ENCODE measurements at places on chromosomes 16 and 17.

GRCh38 chr16:67246756-67247191 is 507 bp downstream of the FHOD1 start:
- no peak for DNase-seq

DNA sequence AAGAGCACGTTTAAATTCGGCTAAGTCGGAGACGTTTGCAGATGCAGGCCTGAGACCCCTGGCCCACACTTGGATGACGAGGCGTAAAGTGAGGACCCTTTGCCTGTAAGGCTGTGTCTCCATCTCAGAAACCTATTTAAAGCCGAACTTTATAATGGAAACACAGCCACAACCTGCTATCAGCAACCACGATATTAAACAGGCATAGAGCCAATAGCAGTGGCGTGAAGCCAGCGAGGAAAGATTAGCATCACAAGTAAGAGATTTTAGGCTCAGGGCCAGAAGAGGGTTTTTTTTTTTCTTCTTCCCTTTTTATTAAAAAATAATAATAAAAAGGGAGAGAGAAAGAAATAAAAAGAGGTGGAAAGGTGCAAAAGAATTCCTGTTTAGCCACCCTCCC is 111.3 kb upstream of the NOL11 start:
- no peak for DNase-seq

GRCh38 chr16:57966986-57967385 is 3.9 kb downstream of the CNGB1 start:
- no peak for DNase-seq

- no peak for DNase-seq
Measured at GRCh38 chr17:43814714-43815113, 18.2 kb downstream of the MPP3 start.

GRCh38 chr17:13531721-13532120 is 70.0 kb downstream of the HS3ST3A1 start:
- DNase-seq = no peak

GRCh38 chr16:17780181-17780580 is 309.4 kb upstream of the XYLT1 start:
- no peak for DNase-seq

- no peak for DNase-seq
Measured at GRCh38 chr16:72464597-72465368, 292.8 kb upstream of the PMFBP1 start.

DNA sequence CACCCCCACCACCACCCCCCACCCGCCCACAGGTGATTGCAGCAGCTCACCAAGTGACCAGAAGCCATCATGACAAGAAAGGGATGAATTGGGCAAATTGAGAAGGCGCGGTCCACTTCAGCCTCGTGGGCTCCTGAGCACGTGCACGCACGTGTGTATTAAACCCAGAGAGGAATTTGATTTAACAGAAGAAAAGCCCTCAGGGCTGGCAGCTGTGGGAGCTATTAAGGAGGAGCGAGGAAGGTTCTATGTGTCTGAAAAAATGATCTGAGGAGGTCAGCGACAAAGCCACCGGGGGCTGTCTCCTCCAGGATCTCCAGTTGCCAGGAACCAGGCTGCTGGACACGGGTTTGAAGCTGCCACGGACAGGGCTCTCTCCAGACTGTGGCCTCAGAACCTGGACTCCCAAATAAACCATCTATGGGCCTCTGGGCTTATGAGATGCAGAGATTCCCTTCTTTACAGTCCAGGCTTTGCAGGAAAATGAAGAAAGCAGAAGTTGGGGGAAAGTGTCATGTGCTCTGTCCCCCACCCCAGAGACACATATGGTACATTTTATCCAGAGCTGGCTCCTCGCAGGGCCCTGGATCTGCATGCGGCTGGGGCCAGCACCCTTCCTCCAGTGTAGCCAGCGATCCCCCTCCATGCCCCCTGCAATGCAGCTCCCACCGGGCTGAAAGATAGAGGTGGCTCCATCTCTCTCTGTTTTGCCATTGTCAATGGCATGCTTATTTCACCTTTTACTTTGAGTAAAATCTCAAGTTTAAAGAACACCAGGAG is 219.7 kb upstream of the RPL38 start:
- DNase-seq = no peak

- DNase-seq = no peak
Measured at GRCh38 chr16:77896415-77897128, 108.2 kb downstream of the VAT1L start.

GRCh38 chr17:9174779-9175574 is 153.7 kb downstream of the NTN1 start:
- no peak for DNase-seq

GRCh38 chr17:75271955-75272847 is 1.2 kb upstream of the MIF4GD start:
- DNase-seq = no peak

GRCh38 chr16:85530370-85530739 is 82.8 kb upstream of the GSE1 start:
- DNase-seq = no peak

DNA sequence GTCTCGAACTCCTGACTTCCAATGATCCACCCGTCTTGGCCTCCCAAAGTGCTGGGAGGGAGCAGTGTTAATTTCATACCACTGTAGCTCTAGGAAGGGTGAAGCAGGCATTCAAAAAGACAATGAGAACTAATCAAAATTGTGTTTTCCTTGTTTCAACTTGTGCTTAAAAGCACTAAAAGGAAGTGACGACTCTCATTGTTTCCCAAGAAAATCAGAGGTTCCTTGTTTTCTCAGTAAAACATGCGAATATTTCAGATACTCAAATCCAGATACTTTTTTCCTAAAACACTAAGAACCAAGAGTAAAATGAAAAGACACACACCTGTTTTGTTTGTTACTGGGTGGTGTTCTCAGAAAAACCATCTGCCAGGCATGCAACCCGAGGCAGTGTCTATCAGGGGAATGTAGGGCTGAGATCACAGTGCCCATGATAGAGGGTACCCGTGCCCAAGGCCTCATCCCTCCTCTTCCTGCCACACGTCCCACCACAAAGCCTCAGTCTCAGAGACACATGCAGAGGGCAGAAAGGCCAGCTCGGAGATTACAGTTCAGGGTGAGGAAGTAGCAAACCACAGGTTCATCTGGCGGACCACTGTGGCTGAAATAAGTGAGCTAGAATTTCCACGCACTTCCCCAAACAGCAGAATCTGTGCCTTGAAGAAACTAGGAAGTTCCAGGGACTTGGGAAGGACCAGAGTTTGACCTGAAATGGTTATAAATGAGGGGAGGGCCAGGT is 33.7 kb downstream of the GINS3 start:
- DNase-seq = no peak

GRCh38 chr17:77358801-77359200 is 218.0 kb downstream of the SEC14L1 start:
- no peak for DNase-seq

DNA sequence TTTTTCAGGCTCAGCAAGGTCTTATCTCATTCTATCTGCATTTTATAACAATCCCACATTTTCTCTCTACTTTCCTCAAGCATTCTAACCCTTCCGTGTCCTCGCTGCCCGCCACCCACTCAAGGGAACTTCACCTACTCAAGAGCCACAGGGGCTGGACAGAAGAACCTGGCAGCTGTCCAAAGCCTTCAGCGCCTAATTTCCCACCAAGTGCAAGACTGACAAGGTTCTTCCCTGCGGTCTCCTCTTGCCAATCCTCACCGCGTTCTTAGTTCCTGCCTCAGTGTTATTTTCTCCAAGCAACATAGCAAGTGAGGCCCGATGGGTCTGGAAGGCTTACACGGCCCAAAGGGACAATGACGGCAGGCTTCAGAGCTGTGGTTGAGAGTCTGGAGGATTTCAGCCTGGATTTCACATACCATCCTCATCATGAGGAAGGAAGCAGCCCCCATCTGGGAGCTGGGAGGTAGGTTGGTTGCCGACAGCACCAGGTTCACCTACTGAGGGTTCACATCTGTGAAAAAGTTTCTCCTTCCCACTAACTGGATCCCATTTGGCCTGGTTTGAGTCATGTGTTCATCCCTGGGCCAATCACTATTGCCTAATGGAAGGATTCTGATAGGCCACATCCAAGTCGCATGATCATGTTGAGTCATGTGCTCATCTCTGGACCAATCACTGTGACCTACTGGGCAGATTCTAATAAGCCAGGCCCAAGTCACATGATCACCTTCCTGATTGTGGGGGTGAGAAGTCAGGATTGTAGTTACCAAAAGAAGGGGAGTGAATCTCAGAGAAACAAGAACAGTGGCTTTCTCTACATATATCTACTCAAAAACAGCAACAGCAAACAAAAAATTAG is 108.2 kb downstream of the N4BP1 start:
- no peak for DNase-seq

- DNase-seq = no peak
Measured at GRCh38 chr16:24815021-24815420, 30.7 kb upstream of the SLC5A11 start.

GRCh38 chr17:72976971-72977770 is 115.3 kb downstream of the SLC39A11 start:
- no peak for DNase-seq

DNA sequence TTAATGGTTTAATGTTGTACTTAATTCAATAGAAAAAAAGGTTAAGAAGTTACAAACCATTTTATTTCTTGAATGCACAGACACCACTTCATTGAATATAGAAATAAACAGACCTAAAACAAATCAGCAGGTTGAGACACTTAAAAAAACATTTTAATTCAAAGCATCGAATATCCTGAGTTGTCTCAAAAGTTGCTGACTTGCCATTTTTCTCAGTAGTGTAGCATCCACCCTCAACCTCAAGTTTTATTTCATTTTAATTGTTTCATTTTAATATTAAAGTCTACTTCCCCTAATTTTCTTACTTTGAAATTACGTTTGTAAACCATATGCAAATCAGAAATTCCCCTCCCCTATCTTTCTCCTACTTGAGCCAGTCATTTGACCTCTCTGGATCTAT is 5.8 kb upstream of the MED13 start:
- DNase-seq = no peak

GRCh38 chr17:54172096-54172984 is 349.6 kb downstream of the KIF2B start:
- no peak for DNase-seq

DNA sequence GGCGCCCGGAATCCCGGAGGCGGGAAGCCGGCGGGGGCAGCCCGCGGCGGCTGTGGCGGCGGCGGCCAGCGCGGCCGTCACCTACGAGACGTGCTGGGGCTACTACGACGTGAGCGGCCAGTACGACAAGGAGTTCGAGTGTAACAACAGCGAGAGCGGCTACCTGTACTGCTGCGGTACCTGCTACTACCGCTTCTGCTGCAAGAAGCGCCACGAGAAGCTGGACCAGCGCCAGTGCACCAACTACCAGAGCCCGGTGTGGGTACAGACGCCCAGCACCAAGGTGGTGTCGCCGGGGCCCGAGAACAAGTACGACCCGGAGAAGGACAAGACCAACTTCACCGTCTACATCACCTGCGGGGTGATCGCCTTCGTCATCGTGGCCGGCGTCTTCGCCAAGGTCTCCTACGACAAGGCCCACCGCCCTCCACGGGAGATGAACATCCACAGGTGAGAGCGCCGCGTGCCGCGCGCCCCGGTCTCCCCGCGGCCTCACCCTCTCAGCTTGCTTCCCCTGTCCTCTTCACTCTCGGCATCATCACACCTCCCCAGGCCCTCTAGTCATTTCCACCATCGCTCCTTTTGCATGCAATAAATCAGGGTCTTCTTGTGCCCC is 706 bp downstream of the SHISA6 start:
- no peak for DNase-seq

DNA sequence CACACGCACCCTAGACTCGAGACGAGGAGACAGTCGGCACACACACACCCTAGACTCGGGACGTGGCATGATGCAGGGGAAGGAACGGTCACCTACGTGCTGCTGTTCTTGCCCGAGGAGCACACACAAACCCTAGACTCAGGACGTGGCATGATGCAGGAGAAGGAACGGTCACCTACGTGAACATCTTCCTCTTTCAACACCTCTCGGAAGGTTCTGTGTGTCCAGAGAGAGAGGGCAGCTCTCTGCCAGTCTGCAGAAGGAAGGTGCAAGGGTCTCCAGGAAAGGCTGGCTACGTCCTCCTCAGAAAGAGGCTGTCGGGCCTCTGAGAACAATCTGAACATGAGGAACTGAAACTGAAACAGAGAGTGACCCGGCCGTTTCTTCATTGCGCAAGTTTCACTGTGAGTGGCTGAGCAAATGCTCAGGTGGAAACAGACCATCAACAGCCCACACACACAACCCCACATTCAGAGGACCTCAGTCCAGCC is 43.4 kb downstream of the ZNF276 start:
- DNase-seq = no peak

GRCh38 chr16:1899641-1900451 is 18.4 kb downstream of the HS3ST6 start:
- DNase-seq = no peak

- DNase-seq = peak; percentile 12
Measured at GRCh38 chr17:20234276-20234675, 225.1 kb downstream of the SPECC1 start.

DNA sequence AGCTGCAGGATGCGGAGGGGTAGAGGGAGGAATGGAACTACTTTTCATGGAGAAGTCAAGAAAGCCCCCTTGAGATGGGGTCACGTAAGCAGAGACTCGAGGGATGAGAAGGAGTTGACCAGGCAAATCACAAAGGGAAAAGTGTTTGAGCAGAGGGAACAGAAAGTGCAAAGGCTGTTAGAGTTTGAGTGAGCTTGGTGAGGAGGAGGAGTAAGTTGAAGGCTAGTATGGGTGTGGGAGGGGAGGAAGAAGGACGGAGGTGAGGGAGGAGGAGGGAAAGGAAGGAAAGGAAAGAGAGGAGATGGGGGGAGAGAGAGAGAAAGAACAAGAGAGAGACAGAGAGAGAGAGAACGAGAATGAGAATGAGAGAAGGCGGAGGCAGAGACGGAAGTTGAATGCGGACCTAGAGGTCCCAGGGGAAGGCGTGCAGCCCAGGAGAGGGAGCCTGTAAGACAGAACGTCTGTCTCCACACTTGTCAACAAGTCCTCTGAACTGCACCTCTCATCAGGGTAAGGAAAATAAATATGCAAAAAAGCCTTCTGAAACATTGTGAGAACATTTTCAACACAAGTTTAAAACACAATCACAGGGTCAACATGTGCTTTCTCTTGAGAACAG is 279.8 kb upstream of the EEF2KMT start:
- DNase-seq = no peak

GRCh38 chr16:66656547-66656946 is 40.0 kb downstream of the CMTM4 start:
- no peak for DNase-seq

DNA sequence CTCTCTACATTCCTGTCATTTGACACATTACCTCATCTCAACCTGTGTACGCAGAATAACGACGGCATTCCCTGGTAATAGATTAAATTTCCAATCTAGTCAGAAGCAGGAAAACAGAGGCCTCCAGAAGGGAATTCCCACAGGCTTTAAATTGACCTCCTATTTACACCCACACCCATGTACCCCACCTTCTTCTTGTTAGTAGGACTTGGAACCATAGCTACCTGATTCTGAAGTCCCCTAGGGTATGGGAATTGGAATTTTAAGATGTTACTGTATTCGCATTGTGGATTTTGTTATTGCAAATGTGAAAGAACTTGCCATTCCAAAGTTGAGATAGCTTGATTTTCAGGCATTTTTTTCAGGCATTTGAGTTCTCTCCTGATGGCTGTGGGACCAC is 377.5 kb upstream of the DYNLRB2 start:
- DNase-seq = no peak

GRCh38 chr16:6482696-6483468 is 849.8 kb upstream of the RBFOX1 start:
- DNase-seq = no peak

- DNase-seq = no peak
Measured at GRCh38 chr17:4438162-4438944, 4.6 kb downstream of the SPNS3 start.

GRCh38 chr17:76640550-76641380 is 2.8 kb downstream of the ST6GALNAC1 start:
- DNase-seq = no peak

GRCh38 chr16:17412221-17412620 is 58.5 kb downstream of the XYLT1 start:
- DNase-seq = no peak

GRCh38 chr16:46428108-46429061 is 192.8 kb downstream of the SHCBP1 start:
- DNase-seq = no peak
